ENCODE measurements at places on chromosomes 6 and 20. TPM values are rescaled to one million over a fixed set of nuclear protein-coding genes. Genes with fewer than 3 reads are reported as not detected.

The FAM184A gene
- 8.0 TPM for total RNA-seq

The NKAIN4 gene
- total RNA-seq: not detected

The KCNQ5 gene
- 2.1 TPM for total RNA-seq

The EEF1A2 gene
- total RNA-seq: 1.7 TPM

The IL20RA gene
- 5.0 TPM for total RNA-seq

The FABP7 gene
- not detected for total RNA-seq

The CRISP2 gene
- total RNA-seq: not detected

The SNHG17 gene
- total RNA-seq: 12.8 TPM

The GRIK2 gene
- 1.8 TPM for total RNA-seq

The MOXD1 gene
- 14.2 TPM for total RNA-seq

The MAP3K4 gene
- 22.7 TPM for total RNA-seq
